ENCODE measurements at places on chromosomes 3 and 15.
A peak's percentile ranks its signal among the peaks of the same experiment; 100 is the strongest.

- DNase-seq = no peak
Measured at GRCh38 chr15:67146234-67146633, 80.8 kb downstream of the SMAD3 start.

DNA sequence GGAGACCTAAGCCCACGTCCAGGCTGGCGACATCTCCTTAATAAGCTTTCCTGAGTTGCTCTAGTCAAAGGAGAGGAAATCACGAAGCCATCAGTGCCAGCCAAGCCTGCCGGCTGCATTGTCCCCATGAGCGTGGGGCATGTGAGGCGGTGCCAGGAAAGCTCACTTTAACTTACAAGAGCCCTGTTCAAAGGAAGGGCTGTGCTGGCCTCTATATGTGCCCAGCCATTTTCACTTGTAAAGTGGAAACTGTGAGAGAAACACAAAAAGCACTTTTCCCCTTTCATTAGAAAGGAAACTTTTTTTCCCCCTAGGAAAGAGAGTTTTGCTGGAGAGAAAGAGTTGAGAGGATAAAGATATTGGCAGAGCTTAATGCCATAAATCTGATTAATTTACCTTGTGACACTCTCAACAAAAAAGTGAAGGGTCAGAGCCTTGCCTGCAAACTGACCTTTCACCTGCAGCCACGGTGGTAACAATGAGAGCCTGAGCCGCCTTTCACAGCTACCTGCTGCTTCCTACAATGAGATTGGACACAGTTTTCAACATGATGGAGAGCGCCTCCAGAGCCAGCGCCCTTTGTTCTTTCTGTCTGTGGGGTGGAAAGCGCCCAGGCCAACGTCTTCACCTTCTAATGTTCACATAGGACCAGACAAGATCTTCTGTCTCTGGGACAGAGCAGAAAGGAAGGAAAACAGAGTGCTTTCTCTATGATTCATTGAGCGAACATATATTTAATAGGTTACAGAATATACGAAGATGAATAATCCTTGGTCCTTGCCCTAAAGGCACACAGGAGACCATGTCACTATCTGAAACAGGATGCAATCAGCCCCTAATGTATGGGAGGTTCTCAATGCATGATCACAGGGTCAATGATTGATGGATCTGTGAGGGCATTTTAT is 233.1 kb upstream of the HES1 start:
- DNase-seq = peak; percentile 32

DNA sequence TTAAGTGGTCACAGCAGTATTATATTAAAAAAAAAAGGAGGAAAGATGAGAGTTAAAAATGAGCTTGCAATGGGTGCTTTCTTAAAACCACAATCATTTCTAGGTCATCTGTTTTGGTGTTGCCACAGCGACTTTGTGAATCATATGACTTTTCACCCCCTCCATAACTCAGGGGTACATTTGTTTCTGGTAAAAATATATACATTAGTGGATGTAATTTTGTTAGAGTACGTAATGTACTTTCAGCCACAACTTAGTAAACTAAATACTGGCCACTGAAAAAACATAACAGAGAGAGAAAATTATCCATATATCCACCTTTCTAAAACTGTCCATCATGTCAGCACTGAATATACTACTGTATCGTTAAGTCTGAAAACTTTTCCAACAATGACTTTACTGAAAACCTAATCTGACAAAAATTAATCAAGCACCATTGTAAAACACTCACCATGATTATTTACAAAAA is 3.4 kb downstream of the ANKRD28 start:
- DNase-seq = no peak

DNA sequence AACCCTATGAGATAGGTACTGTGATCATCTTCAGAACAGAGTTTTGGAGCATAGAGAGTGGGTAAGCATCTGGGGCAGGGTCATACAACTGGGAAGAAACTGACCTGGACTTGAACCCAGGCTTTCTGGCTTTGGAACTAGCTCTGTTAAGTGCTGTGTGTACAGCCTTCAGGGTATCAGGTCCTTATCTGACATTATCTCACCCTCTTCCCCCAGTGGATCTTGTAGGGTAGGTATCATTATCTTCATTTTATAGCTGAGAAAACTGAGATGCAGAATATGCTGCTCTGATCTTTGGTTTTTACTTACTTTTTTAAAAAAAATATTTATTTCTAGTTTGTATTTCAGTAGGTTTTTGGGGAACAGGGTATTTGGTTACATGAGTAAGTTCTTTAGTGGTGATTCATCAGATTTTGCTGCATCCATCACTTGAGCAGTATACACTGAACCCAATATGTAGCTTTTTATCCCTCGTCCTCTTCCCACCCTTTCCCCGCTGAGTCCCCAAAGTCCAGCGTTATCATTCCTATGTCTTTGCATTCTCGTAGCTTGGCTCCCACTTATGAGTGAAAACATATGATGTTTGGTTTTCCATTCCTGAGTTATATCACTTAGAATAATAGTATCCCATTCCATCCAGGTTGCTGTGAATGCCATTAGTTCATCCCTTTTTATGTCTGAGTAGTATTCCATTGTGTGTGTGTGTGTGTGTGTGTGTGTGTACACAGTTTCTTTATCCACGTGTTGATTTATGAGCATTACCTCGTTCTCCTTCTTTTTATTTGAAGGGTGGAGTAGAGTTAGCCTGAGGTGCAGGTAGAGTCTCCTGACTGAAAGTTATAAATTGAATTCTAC is 271.2 kb downstream of the PTPRG start:
- DNase-seq = no peak

DNA sequence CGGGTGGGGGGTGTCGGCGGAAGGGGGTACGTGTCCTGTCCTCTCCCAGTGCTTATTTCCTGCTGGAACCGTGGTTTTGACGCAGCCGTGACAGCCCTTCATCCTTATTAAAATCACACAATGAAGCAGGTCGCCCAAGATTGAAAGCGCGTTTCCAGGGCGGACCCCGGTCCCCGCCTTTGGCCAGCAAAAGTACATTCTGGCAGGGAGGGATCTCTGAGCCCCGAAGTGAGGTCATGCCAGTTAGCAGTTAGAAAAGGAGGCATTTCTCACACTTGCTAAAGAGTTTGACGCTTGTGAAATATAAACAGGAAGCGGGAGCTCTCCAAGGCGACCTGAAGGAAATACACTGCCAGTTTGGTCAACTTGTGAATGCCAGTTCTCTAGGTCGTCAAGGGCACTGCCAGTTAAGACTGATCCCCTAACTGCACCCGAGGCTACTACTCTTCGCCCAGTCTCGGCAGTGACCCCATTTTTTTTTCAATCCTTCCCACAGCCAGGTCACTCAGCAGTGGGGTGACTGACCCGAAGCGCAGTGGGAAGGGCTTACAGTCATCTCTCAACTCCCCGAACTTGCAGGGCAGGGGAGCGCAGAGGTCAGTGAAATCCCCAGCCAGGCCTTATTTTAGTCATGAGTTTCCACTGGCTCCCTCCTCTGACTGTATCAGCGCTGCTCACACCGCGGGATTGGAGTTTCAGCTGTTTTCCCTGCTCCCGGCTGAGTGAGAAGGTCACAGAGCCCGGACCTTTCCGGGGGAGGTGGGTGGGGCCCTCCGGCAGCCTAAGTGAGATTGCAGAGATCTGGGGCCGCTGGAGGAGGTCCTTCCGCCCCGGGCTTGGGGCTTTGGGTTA is 2.0 kb upstream of the BHLHE40 start:
- no peak for DNase-seq

DNA sequence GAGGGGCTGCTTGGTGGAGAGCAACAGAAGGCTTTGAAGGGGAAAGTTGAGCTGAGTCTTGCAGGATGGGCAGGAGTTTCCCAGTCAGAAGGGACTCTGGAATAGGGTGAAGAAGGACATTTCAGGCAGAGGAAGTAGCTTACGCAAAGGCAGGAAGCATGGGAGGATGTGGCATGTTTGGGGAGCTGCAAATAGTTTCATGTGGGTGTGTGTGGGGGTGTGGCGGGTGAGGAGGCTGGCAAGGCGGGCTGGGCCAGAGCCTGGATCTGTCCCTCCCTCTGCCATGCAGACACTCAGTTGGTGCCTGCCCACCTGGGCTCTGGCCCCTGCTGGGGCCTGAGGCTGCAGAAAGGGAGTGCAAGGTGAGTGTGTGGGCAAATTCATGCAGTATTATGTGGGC is 10.4 kb downstream of the TEX264 start:
- no peak for DNase-seq

GRCh38 chr3:137083332-137083731 is 125.5 kb downstream of the IL20RB start:
- DNase-seq = no peak

DNA sequence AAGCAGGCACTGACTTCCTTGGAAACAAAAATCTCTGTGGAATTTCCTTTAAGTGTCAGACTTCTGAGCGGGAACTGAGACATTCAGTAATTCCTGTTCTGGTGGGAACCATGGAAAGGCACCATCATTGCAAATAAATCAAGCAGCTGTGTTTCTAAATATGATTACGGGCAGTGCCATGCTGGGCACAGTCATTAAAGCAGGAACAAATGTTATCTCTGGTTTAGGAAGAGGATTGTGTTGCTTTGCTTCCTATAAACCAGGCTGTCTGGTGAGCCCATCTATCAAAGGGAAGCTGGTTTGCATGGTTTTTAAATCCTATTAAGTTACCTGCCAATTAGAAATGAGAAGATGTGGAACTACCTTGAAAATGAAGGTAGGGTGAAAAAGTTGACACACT is 86.7 kb downstream of the EBLN2 start:
- no peak for DNase-seq

DNA sequence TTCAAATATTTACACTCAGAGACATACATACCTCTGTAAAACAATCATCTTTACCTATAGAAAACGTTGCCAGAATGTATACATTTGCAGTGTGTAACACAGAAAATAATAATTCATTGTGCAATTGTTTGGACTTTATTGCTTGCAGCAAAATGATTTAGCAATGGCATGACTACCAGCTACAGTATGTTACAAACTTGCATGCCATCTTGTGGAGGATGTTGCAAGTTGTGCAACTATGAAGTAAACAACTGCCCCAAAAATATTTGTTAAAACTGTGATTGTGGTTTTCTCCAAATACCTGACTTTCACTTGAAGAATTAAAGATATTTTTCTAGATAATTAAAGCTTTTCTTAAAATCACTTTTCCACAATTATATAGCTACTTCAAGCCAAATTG is 27.1 kb upstream of the C3orf49 start:
- no peak for DNase-seq
